Astrocyte (in vitro differentiated cells and primary cell): ENCODE measurements at places on chromosomes 6 and 20.

DNA sequence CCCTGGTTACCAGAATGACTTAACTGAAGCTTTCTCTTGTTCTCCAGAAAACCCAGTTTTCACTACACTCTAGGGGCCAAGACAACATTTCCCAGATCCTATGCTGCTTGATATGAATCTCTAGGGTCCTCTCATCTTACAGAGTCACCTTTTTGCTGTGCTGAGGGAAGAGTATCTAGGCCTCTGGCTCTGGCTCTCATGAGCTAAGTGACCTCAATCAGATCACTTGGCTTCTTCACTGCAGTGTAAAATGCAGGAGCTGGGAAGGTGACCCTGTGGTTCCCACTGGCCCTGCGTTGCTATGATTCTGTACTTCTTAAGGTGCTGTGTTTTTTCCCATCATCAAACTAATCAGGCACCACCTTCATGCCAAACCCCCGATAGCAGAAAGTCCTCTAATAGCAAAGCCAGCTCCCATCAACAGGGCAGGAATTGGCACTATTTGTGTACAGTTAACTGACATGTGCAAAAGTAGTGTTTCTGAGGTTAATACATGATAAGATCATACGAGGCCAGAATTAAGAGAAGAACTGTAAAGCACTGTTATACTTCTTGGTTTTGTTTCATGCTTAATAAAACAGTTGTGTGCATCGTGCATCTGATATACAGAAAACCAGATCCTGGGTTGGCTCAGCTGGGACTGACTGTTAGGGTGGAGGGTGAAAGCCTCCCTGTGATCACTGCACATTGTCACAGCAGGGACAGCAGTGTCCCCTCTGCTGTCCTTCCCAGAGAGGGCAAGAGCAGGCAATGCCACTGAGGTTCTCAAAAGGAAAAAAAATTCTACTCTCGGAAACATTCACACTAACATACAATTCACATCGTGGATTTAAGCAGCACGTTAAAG, 46.7 kb downstream of the CNKSR3 start:
- no peak overlapping the region for H3K4me3 ChIP-seq
- H3K4me1 ChIP-seq: peaks cover 12% of the 10 kb centered on the region
- no peak overlapping the region for H3K27ac ChIP-seq

DNA sequence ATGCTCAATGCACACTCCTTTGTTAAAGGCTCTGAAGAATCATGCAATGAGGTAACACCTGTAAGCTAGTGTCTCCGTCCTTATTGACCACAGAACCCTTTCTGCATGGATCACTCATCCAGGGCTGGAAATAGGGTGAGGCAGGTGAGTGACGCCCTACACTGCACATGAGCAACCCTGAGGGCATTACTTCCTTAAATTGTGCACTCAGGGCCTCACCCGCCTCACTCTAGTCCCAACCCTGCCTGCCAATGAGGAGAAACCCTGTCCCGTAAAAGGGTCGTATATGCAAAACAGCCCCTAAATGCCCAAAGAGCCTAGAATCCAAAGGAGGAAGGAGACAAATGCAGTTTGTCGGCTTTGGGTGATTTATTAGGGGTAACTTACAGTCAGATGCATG, 33.6 kb upstream of the NOP56 start:
- no peaks in the 10 kb centered on the region for H3K36me3 ChIP-seq
- no peak overlapping the region for H3K4me3 ChIP-seq

DNA sequence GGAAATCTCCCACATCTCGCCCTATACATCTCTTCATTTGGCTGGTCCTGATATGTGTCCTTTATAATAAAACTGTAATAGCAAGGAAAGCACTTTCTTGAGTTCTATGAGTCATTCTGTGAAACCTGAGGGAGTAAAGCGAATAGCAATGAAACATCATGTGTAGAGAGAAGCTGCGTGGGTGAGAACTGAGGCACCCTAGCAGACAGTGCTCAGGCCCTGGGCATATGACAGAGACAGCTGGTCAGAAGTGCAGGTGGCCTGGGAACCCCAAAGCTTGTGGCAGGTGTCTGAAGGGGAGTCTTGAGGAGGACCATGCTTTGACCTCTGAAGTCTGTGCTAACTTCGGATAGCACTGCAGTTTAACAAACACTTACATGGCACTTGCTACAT, 1.3 kb upstream of the BLOC1S5 start:
- no peaks in the 10 kb centered on the region for H3K27me3 ChIP-seq
- no peak overlapping the region for H3K4me3 ChIP-seq
- no peak overlapping the region for H3K27ac ChIP-seq
- H3K36me3 ChIP-seq: peaks cover 4% of the 10 kb centered on the region
- no peak for DNase-seq

- no peak overlapping the region for H3K4me3 ChIP-seq
- no peak overlapping the region for H3K27ac ChIP-seq
- H3K4me1 ChIP-seq: peaks cover 21% of the 10 kb centered on the region
- H3K27me3 ChIP-seq: no peaks in the 10 kb centered on the region
- H3K36me3 ChIP-seq: no peaks in the 10 kb centered on the region
These were observed 162.3 kb upstream of the ZNF217 start for GRCh38 chr20:53755733-53756531.

GRCh38 chr20:19566226-19566945, 191.7 kb upstream of the RIN2 start:
- peak; percentile 0 for DNase-seq
- no peak overlapping the region for H3K27ac ChIP-seq

DNA sequence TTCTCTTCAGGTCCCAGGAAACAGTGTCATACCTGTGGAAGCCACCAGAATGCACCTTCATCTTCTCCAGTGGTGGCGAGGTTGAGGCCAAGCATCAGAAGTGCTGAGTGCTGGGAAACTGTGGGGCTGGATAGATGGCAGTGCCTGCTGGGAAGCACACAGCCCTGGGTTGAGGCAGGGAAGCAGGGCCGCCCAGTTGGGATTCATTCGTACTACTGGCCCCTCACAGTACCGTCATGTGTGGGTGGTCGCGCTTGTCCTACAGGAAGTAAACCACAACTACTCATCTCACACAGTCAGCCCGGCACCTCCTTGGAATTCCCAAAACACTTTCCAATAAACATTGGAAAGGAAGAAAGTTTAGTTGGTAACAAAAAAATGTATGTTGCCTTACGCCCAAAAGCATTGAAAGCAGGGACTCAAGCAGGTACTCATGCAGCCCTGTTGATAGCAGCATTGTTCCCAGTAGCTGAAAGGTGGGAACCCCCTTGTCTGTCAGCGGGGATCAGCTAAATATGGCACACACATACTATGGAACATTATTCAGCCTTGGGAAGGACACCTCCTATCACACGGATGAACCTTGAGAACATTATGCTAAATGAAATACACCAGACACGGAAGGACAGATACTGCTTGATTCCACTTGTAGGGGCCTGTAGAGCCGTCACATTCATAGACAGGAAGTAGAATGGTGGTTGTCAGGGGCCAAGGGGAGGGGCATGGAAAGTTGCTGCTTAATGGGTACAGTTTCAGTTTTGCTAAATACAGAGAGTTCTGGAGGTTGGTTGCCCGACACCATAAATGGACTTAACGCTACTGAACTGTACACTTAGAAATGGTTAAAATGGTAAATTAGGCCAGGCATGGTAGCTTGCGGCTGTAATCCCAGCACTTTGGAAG, 162.7 kb downstream of the MTHFD1L start:
- H3K4me3 ChIP-seq: no peak overlapping the region
- DNase-seq: no peak
- no peak overlapping the region for H3K27ac ChIP-seq
- H3K27me3 ChIP-seq: no peaks in the 10 kb centered on the region
- peaks cover 4% of the 10 kb centered on the region for H3K4me1 ChIP-seq
- H3K36me3 ChIP-seq: no peaks in the 10 kb centered on the region
